Osteoblast (primary cell): ENCODE measurements at places on chromosomes 13 and 19. TPM values are rescaled to one million over a fixed set of nuclear protein-coding genes. Genes with fewer than 3 reads are reported as not detected.

DNA sequence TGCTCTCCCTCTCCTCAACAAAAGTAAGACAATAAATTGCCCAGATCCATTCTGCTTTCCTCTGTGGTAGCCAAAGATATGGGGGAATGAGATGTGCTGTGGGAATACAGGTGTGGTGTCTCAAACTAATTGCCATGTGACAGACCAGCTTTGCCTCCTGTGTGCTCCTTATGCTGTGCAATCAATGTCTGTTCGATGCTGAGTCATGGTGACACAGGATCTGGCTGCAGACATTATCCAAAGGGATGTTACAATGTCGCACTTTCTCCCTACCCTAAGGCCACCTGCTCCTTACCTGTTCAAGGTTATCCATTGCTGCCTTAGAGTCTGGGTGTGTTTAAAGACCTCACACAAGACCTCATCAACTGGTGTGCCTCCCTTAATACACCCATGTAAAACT is 32.5 kb downstream of the FGF14 start:
- DNase-seq: no peak
- no peaks in the 10 kb centered on the region for H3K4me1 ChIP-seq
- no peaks in the 10 kb centered on the region for H3K27me3 ChIP-seq
- no peak overlapping the region for H3K27ac ChIP-seq
- no peak overlapping the region for H3K4me3 ChIP-seq

Gene FUT1
- total RNA-seq: under 0.01 TPM in 1 of 2 replicates, not detected in the other

DNA sequence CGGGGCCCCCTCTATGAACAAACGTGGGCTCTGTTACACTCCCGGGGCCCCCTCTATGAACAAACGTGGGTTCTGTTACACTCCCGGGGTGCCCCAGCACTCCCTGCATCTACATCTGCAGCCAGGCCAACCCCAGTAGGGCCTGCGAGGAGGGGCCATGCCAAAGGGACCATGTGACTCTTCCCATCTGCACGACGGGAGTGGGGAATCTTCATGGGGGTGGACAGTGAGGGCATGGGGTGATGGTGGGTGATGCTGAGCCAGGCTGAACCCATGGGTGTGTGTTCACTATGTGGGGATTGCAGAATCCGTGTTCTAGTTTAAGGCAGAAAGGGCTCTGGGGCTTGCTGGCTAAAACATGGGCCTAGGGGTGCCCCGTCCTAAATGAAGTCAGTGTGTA is 69.9 kb upstream of the ARHGEF7 start:
- DNase-seq: no peak
- no peaks in the 10 kb centered on the region for H3K36me3 ChIP-seq
- no peak overlapping the region for H3K4me3 ChIP-seq
- no peaks in the 10 kb centered on the region for H3K27me3 ChIP-seq

DNA sequence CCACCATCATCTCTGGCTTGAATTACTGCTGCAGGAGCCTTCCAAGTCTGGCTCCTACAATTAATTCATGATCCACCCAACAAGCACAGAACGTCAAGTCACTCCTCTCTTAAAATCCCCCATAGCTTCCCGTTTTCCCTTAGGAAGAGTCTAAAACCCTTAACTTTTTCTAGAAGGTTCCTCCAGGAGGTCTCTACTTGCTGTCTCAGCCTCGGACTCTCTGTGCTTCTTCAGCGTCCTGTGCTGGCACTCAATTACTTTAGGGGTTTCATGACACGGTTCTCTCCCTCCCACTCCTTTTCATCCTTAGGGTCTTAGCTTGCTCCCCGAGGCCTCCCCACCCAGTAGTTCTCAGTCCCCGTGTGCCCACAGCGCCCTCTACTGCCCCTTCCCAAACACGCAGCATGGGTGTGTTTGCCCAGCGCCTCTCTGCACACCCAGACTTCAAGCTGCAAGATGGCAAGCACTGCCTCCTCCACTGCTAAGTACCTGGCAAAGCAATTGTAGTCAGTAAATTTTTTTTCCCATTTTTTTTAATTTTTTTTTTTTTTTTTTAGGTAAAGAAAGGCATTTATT is 25.8 kb upstream of the MAP3K10 start:
- H3K4me1 ChIP-seq: no peaks in the 10 kb centered on the region
- no peak overlapping the region for H3K4me3 ChIP-seq
- DNase-seq: peak; percentile 93
- H3K36me3 ChIP-seq: no peaks in the 10 kb centered on the region

- H3K27me3 ChIP-seq: no peaks in the 10 kb centered on the region
- H3K36me3 ChIP-seq: no peaks in the 10 kb centered on the region
- H3K4me3 ChIP-seq: no peak overlapping the region
- no peak overlapping the region for H3K27ac ChIP-seq
- H3K4me1 ChIP-seq: no peaks in the 10 kb centered on the region
Measured at GRCh38 chr13:106814463-106814862, 246.5 kb upstream of the ARGLU1 start.

DNA sequence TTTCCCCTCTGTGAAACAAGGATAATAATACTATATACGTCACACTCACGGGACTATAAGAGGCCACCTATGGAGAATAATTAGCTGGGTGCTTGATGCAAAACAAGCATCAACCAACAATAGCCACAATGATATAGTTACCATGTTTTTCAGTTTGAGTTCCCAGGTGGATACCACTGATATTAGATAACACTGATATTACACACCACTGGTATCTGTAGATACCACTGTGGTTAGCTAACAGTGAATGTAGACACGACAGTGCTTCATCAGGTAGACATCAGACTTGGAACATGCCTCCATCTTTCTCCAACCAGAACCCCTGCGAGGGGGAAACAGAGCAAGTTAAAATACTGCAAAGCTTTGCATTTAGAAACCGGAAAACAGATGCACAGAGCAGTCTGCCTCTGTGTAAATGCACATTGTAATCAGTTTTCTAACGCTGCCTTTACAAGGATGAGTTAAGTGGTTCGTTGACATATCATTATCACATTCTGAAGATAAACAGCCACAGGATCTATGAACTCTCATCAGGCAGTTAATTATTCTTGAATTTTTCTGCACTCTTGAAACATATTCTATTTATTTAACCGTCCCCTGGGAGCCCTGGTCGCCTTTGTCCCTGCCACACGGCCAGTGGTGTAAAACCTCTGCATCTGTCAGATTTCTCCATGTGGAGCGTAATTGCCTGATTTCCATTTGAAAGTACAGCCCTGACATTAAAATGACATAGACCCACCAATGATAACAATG is 80.7 kb downstream of the RNASEH2B start:
- H3K27me3 ChIP-seq: peaks cover 16% of the 10 kb centered on the region
- H3K36me3 ChIP-seq: no peaks in the 10 kb centered on the region
- no peak overlapping the region for H3K4me3 ChIP-seq
- no peak overlapping the region for H3K27ac ChIP-seq

DNA sequence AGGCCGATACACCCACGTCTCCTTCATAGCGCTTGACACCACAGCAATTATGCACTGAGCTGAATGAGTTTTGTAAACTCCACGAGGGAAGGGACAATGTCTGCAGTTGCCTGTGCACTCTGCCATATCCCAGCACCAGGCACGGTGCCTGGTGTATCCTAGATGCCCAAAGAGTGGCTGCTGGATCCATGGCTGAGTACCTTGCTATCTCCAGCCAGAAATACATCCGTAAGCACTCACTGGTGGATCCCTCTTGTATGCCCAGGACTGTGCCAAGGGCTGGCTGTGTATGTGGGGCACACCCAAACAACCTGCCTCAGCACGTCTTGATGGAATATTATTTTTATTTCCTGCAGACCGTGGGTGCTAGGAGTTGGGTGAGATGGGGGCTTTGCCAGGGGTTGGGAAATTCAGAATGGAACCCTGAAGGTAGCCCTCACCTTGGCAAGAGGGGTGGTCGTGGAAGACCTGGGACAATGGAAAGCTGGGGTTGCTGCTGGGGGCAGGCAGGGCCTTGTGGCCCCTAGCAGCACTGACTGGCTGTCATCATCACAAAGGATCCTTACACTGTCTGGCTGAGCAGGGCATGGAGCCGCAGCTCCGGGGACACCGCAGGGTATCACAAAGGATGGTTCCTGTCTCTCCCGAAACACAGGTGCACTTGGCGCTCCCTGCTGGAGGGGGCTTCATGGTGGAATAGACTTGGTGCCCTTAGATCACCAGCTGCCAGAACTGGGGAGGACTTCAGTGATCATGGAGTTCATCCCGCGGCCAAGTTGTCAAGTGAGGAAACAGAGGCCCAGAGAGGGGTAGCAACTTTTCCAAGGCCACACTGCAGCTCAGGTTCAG is 131.3 kb downstream of the URI1 start:
- H3K27me3 ChIP-seq: no peaks in the 10 kb centered on the region
- H3K27ac ChIP-seq: no peak overlapping the region
- H3K4me3 ChIP-seq: no peak overlapping the region
- H3K36me3 ChIP-seq: no peaks in the 10 kb centered on the region
- peak; percentile 51 for DNase-seq
- H3K4me1 ChIP-seq: no peaks in the 10 kb centered on the region

DNA sequence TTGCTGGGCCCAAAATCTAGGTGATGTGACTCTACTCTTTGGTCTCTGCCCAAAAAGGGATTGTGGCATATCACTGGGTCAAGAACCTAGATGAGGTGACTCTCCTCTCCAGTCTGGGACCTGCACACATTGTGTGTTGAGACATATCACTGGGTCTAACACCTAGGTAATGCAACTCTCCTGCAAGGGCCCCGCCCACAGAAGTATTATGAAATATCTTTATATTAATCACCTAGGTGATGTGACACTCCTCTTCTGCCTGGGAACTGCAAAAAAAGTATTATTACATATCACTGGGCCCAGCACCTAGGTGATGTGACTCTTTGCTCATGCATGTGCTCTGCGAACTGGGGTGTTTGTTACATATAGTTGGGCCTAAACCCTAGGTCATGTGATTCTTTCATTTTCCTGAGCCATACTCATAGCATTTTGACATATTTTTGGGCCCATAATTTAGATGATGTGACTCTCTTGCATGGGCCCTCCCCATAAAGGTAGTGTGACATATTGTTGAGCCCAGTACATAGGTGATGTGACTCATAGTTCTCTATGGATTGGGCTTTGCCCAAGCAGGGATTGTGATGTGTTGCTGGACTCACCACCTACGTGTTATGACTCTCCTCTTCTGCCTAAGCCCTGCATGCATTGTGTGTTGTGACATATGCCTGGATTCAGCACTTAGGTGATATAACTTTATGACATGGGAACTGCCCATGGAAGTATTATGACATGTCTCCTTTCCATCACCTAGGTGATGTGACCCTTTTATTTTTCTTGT is 11.2 kb upstream of the ZNF681 start:
- no peak for DNase-seq
- H3K4me1 ChIP-seq: no peaks in the 10 kb centered on the region
- H3K27ac ChIP-seq: no peak overlapping the region

DNA sequence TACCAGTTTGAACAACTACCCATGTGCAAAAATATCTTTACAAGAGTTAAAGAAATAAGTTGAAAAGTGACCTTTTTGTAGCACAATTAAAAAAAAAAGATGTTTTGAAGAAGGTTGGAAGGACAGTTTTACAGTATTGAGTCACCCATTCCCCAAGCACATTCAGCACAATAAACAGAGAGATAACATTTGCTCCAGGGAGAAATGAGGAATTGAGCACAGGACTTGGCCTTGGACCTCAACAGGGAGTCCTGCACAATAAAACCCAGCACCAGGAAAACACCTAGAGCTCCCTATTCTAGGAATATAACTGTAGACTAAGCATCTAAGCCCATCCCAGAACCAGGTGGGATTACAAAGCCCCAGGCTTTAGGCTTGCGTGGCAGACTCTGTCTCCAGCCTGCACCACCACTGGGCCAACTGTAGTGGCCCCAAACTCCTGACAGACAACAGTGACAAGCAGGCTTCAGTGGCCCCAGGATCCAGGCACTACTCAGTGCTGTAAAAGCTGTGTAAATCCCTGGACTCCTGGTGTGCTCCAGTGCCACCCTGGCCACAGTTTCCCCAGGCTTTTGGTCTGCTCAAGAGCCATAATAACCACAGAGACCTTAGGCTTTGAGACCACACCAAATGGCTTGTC is 857.2 kb downstream of the SLITRK1 start:
- H3K4me3 ChIP-seq: no peak overlapping the region
- no peak overlapping the region for H3K27ac ChIP-seq
- no peak for DNase-seq

GRCh38 chr19:48896191-48896720 is 2.3 kb downstream of the TULP2 start:
- no peak for DNase-seq
- peaks cover 6% of the 10 kb centered on the region for H3K4me1 ChIP-seq
- H3K4me3 ChIP-seq: peak overlapping the region; percentile 45
- no peak overlapping the region for H3K27ac ChIP-seq
- no peaks in the 10 kb centered on the region for H3K27me3 ChIP-seq
- no peaks in the 10 kb centered on the region for H3K36me3 ChIP-seq

- no peak for DNase-seq
- no peak overlapping the region for H3K4me3 ChIP-seq
- H3K27me3 ChIP-seq: no peaks in the 10 kb centered on the region
Measured at GRCh38 chr19:31527443-31527842, 178.2 kb upstream of the TSHZ3 start.

DNA sequence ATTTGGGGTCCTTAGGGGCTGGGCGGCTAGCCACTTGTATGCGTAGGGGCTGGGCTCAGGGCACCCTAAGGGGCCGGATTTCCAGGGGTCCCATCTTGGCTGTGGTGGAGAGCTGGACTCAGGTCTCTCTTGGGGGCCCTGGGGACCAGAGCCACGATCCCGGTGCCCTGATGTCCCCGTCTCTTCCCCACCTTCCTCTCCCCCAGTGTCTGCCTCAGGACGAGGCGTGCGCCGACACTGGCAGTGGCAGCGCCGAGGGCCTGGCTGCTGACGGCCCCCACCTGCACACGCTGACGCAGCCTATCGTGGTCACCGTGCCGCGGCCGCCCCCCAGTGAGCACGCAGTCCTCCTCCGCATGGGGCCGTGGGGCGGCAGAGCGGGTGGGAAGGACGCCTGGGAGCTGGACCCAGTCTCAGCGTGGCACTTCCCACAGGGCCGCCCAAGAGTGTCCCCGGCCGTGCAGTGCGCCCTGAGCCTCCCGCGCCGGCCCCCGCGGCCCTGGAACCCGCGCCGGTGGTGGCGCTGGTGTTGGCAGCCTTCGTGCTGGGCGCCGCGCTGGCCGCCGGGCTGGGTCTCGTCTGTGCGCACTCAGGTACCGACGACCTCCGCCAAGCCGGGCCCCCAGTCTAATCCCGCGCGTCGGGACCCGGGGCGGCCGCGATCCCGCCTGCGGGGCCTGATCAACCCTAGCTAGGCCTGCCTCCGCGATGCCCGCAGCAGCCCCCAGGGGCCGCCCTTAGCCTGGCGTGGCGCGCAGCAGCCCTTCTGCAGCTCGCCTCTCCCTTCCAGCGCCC is 2.7 kb upstream of the SNAPC2 start:
- H3K4me3 ChIP-seq: peak overlapping the region; percentile 63
- H3K4me1 ChIP-seq: peaks cover 21% of the 10 kb centered on the region
- DNase-seq: peak; percentile 99

Gene NLRP11
- total RNA-seq: not detected in 2 replicates

GRCh38 chr13:59658027-59658737 is 505.5 kb downstream of the DIAPH3 start:
- H3K4me3 ChIP-seq: no peak overlapping the region
- H3K27me3 ChIP-seq: peaks cover 4% of the 10 kb centered on the region
- no peak for DNase-seq
- no peaks in the 10 kb centered on the region for H3K4me1 ChIP-seq
